GM04504 (cell line): ENCODE measurements at places on chromosomes 12 and 14.
A peak's percentile ranks its signal among the peaks of the same experiment; 100 is the strongest.

GRCh38 chr14:35594616-35595015, 60.7 kb downstream of the INSM2 start:
- no peak for DNase-seq

GRCh38 chr12:67741270-67741669, 92.7 kb downstream of the DYRK2 start:
- no peak for DNase-seq

DNA sequence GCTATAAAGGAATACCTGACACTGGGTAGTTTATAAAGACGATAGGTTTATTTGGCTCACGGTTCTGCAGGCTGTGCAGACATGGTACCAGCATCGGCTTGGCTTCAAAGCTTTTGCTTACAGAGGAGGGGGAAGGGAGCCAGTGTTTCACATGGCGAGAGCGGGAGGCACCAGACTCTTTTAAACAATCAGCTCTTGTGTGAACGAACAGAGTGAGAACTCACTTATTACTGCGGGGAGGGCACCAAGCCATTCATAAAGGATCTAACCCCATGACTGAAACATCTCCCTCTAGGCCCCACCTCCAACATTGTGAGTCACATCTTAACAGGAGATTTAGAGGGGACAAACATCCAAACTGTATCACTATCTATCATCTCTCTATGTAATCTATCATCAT, 227.4 kb downstream of the TMEM132D start:
- DNase-seq, result no peak

DNA sequence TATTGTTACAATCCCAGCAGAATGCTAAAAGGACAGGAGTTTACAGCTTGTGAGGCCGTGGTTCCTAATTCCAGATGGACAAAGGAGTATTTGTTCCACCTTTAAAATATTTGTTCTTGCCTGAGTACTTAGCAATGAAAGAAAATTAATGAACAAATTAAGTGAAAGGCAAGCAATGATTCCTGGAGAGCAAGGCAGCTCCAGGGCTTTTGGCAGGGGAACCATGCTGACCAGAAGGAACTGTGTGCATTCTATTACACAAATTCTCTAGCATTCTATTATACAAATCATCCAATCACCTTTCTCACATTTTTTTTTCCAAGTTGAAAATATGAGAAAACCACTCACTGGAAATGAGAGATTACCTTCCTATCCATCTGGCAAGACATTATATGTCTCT, 1.8 kb upstream of the BMAL2 start:
- no peak for DNase-seq

DNA sequence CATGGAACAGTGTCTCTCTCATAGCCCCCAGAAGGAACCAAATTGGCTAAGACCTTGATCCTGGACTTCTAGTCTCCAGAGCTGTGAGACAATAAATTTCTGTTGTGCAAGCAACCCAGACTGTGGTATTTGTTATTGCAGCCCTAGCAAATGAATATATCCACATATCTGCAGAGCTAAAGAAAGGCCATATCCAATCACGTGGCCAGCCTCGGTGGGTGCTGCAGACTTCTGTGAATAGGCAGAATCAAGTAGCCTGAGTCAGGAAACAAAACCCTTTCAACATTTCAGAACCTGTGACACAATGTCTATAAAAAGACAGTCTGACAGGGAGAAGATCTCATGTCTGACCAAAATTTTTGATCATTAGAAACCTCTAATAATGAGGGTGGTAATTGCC, 71.0 kb upstream of the CPM start:
- no peak for DNase-seq

- DNase-seq, result peak; percentile 5
These were observed 40.5 kb upstream of the C14orf132 start for GRCh38 chr14:95998656-95999055.

DNA sequence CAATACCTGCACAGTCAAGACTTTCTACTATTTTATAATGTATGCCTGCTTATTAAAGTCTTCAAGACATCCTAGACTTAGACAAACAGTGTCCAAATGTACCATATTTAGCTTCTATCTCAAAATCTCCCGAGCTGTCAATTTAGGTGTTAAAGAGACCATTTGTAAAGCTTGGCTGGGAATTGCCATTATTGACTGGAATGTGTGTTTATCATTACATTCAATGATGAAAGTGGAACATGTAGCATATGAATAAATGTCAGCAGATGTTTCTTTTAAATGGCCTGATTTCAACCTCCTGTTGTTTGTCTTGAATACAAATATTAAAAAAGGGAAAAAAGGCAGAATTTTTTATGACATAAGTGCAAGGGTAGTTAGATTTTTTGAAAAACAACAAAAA, 572.3 kb downstream of the PRKD1 start:
- DNase-seq, result no peak

GRCh38 chr12:116959845-116960514, 49.2 kb downstream of the FBXW8 start:
- no peak for DNase-seq

DNA sequence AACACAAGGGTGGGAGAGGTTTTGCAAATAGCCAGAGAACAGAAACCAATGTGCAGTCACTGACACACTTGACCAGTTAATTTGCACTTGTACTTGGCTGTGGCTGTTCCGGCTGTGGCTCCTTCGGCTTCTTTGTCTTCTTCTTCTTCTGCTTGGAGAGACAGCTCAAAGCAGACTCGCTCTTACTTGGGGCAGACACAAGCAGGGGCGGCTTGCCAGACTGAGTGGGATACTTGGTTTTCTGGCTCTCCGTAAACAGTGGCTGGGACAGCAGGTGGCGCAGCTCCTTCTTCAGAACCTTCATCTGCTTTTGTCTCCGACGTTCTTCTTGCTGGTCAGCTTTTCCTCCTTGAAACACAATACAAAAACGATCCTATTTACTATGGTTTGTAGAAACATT, 25.0 kb downstream of the OTUB2 start:
- no peak for DNase-seq

DNA sequence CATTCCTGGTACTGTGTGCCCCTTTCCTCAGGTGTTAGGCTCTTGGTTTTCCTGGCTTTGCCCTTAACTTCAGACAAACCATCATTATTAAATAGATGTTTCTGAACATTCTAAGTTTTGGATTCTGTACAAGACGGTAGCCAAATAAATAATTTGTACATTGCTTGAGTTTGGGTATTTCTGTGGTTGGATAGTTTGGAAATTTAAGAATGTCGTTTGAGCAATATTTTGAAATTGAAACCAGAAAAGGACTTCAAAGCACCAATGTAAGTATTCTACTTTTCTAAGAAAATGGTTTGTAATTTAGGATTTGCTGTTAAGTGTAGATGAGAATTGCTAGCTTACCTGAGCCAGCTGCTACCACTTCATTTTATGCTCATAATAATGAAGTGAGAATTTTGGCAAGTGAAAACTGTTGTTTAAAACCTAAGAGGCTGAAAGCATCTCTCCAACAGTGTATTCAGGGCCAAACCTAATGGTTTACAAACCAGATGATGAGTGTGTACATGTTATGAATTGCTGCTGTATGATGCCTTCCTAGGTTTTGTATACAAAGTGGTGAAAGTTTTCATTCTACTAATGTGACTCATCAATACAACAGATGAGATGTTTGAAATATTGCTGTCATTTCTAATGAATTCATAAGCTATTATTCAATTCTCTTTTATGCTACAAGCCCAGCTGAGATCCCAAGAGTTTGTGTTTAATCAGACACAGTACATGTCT, 181.5 kb upstream of the PRKD1 start:
- DNase-seq, result peak; percentile 23

- DNase-seq, result no peak
These were observed 254.8 kb downstream of the DAD1 start for GRCh38 chr14:22334275-22334577.

DNA sequence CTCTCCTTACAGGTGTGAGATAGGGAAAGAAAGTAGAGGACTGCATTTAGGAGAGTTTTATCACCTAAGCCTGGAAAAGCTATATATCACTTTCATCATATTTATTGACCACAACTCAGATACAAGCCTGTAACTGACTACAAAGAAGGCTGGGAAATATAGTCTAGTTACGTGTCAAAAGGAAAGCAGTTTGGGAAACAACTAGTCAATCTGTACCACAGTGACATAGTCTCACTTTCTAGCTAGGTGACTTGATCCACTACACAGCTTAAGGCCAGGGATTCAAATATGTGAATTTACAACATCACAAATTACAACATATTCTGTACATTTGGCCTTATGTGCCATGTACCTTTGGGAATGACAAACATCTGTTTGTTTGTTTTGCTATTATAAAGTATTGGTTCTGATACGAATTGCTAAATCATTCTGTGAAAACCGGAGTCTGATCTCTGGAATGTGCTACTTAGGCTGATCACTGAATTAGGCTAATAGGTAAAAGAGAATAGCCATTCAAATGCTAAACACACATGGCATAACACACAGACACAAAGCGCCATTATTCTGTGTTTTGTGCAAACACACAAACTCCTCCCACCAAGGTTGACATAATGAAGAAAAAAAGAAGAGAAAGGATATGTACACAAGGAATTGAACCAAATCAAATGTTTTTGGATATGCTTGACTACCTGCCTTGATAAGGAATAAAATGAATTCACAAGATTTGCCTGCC, 279.8 kb downstream of the DUSP6 start:
- DNase-seq, result no peak

- DNase-seq, result no peak
These were observed 9.9 kb upstream of the LYZ start for GRCh38 chr12:69338120-69338859.

DNA sequence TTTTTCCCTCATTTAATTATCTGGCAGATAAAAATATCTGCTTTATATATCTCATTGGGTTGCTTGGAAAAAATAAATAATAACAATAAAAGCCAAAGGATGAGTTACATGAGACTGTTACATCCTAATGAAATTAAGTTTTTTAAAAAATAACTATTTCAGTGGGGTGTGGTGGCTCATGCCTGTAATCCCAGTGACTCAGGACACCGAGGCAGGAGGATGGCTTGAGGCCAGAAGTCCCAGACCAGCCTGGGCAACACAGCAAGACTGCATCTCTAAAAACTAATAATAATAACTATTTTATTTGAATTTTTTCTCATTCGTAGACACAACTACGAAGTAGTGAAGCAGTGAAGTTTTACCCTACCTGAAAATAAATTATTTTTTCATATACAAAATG, 103.3 kb downstream of the BCAT1 start:
- DNase-seq, result no peak

GRCh38 chr12:122003651-122004611, 17.8 kb upstream of the BCL7A start:
- no peak for DNase-seq

DNA sequence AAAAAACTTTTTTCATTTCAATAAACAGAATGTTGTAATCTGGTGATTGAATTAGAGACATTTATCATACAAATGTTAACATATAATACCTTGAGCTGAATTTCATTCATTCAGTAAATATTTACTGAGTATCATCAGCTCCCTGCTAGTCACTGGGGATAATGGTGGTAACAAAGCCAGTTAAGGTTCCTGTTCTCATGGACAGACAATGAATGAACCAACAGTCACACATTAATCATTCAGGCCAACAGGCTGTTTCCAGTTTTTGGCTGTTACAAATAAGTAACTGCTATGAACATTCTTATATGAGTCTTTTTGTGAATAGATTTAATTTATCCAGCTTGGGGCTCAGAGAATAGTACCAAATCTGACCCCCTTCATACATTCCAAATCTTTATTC, 13.5 kb downstream of the EXD2 start:
- no peak for DNase-seq

DNA sequence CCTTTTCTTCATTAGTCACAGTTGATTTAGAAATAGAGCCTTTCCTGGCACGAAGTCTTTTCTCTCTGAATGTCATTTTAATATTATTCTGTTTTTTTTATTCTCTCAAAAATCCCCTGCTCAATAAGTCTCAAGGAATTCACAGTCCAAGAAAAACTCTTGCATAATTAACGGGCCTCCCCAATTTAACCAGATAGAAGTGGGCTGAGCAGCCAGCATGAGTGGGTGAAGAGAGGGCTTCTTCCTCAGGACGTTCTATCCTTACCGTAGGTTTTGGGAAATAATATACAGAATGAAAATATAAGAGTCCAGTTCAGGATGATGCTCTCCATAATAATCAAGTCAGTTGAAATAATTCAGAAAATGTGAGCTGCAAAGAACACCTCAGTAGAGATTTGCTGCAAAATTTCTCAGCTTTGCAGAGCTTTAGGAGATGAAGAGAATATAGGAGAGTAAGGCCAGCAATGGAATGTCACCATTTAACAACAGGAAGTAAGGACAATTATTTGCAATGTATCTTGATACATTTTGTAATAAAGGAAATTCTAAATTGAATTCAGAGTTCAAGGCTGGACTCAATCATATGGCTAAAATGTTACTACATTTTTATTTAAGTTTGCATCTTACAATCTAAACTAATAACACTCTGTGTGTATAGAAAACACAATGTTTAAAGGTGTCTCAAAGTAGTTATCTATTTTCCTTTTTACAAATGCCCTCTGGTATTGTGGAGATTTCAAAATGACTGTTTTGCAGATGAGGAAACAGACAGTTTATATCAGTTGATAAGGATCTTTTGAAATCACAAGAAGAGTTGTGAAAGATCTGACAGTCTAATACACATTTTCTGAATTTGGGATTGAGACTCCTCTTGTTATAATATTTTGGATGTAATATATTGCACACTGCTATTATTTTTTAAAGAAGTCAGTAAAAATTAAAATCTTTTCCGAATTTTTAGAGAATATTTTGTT, 1724.1 kb upstream of the SEL1L start:
- DNase-seq, result no peak

GRCh38 chr12:57165741-57166140, 18.3 kb upstream of the LRP1-AS start:
- DNase-seq, result no peak

GRCh38 chr14:48430805-48431204, 755.4 kb upstream of the MDGA2 start:
- no peak for DNase-seq

GRCh38 chr12:8644345-8645248, 18.0 kb downstream of the MFAP5 start:
- no peak for DNase-seq

DNA sequence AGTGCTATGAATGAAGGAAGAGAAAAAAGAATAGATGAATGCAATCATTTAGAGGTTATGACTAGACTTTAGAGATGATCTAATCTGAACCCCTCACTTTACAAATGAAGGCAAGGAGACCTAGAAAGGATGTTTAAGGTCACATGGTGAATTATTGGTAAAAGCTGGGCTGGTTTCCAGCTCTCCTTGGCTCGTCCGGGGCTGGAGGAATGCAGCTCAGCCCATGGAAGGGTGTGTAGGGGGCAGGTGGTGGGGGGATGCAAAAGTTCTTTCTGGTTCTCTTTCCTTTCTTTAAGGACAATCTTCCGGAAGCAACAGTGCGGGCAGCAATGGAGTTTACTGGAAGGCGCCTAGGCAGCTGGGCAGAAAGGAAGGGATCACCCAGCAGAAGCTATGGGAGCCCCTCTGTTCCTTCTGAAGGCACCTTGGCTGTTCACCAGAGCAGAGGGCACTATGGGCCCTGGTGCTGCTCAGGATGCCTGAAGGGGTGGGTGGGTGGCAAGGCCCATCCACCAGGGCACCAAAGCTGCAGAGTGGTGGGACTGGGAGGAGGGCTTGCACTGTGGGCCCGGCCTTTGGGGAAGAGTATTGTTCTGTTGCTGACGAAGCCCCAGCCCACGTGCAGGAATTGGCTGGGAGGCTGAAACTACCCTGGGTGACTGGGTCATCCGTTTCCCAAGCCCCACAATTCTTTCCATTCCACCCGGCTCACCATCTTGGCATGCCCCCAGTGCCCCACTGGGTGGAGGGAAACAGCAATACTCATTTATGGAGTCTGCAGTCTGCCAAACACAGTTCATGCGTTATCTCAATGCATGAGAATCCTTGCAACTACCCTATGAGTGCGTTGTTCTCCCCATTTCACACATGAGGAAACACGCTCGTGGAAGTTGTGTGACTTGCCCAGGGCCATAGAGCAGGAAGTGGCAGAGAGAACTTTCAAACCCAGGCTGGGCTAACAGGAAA, 78.2 kb downstream of the IRF2BPL start:
- no peak for DNase-seq

GRCh38 chr12:19230299-19230866, 100.8 kb downstream of the PLEKHA5 start:
- no peak for DNase-seq
